Globus pallidus (tissue), 1 donor: ENCODE measurements at places on chromosomes 7 and 10.

- DNase-seq = no peak
These were observed 10.1 kb downstream of the PON2 start for GRCh38 chr7:95424716-95425115.

- no peak for DNase-seq
These were observed 55.0 kb downstream of the ZMYND11 start for GRCh38 chr10:190216-190615.

DNA sequence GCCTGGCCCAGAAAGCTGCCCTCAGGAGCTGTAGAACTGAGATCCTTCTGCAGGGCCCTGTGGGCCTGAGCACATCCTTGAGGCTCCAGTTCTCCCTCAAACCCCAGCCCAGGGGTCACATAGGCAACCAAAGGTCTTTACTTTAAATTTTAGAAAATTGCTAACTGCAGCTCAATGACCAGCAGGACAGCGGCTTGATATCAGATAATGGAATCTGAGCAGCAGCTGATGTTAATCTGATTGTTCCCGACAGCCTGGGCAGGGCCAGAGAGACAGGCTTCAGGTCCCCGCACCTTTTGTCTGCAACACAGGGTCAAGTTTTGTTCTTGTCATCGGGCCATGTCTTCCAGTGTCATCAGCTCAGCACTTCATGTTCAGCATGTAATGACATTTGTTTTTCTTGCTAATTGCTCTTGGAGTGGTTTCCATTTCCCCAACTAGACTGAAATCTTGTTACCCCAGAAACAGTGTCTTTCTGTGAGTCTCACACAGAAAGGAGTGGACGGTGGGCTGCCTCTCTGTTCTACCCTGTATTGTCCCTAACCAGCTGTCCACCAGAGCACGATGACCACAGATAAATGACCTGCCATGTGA is 91.0 kb downstream of the PAXIP1 start:
- no peak for DNase-seq

GRCh38 chr7:2566890-2567678 is 8.3 kb downstream of the IQCE start:
- DNase-seq = peak; percentile 20
